ENCODE measurements at places on chromosomes 4 and X.

- DNase-seq, result no peak
Measured at GRCh38 chrX:136395271-136395670, 92.5 kb upstream of the BRS3 start.

DNA sequence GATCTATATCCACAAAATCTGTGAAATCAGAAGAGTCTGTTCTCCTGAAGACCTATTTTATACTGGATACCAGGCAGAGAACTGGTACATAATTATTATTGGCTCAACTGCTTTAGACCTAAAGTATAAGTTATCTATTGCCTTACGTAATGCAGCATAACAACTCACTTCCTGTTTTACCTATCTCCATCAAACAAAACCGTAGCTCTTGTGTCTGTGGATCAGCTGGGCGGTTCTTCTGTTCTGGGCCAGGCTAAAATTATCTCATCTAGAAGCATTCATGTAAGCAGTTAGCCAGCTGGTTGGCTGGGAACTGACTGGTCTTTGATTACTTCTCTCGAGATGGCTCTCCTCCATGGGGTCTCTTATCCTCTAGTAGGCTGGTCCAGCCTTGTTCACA is 57.8 kb downstream of the PPP1R2C start:
- DNase-seq, result no peak

- DNase-seq, result no peak
Measured at GRCh38 chr4:105683038-105683437, 25.5 kb downstream of the INTS12 start.

- DNase-seq, result no peak
Measured at GRCh38 chr4:156517546-156517945, 454.1 kb downstream of the PDGFC start.

DNA sequence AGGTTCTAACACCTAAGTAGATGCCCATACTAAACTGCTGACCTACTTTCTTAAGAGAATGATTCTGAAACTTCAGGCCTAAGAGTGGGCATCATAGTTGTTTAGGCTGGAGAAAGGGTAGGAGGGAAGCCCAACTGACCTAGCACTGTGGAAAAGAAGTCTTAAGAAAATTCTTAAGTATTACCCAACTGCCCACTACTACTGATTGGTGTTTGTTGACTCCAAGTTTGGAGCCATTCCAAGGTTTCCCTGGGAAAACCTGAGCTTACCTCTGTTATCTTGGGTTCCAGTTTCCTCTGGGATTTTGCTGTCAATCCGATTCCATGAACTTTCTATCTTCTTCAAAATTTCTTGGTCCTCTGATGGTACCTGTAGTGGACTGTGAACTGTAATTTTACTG is 23.9 kb downstream of the ANKRD17 start:
- no peak for DNase-seq

DNA sequence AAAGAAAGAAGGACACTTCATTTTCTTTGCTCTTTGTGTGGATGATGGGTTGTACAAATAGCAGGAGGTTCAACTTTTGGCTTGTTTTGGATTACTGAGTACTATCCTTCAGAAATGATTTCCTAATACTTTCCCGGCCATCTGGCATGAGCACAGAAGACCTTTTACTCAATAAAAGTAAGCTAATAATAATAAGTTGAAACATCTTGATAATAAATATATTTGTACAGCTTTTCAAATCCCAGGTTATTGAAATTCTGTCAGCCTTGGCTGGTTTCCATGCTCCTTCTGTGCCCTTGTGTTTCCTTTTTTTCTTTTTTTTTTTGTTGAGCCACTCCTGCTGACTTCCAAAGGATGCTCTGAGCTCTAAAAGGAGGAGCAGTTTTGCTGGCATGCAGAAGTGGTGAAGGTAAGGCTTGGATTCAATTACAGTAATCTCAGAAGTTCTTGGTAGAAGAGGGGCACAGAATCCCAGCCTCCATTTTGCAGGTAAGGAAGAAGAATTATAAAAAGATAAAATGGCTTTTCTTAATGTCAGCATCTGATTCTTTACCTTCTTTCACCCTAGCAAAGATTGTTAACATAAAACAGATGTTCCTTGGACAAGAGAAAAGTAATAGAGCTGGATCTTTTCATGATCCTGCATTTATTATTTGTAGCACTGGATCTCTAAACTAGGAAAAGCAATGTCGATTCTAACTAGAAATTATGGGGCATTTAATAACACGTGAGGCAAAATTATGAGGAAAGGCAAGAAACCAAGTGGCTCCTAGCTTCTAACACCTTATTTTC is 31.9 kb downstream of the REPS2 start:
- peak; percentile 6 for DNase-seq

DNA sequence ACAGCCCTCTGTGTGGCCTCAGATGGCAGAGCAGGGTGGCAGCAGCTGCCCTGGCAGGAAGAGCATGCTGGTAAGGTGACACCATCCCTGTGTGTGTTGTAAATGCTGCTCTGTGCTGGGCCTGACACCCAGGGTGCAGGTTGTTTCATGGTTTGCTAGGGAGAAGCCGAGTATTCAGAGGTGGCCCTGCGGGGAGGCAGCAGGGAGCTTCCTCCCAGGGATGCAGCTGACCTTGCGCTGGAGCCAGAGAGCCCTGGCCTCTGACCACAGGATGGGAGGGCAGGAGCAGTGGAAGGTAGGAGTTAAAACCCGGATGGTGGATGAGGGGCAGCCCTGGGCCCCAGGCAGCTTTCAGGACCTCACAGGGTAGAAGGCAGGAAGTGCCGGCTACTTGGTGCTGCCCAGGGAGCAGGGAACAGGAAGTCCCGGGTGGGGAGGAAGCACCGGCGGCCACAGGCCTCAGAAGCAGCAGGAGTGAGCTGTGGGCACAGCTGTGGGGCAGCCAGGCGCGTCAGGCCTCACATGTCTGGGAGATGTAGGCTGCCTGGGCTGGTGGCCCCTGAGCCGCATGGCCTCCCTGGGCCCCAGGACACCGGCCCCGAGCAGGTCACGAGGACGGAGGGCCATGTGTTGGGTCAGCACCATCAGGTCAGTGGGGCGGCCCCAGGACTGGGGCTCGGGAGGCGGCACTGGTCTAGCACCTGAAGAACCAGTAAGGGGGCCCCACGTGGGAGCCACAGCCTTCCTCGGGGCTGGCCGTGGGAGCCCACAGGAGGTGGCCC is 19.1 kb downstream of the SH3BP2 start:
- DNase-seq, result no peak

DNA sequence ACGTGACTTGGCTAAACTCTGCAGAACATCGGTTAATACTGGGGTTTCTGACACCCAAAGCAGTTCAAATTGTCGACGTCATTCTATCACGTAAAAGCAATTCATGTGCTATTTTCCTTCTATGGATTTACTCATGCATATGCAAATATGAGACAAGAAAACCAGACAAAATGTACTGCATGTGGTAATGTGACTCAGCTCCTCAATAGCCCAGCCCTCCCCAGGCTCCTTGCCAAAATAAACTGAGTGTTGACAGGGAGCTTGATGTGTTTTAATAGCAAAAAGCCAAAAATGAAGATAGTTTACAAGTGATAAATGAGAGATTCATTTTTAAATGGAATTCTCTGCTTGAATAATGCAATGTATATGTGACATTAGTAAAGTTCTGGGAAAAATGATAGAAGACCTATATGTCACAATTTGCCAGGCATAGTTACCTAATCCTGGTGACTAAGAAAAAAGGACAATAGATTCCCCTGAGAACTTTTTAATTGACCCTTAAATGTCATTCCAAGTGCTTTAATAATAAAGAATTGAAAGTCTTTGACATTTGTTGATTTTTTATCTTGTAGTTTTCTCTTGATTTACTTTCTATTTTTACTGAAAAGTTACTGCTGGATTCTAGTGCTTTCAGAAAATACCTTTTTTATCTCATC is 1700.6 kb upstream of the TENM3 start:
- no peak for DNase-seq

GRCh38 chrX:107741404-107741790 is 34.2 kb downstream of the TSC22D3 start:
- DNase-seq, result no peak

- no peak for DNase-seq
Measured at GRCh38 chr4:13545394-13545808, 1.1 kb upstream of the NKX3-2 start.

GRCh38 chr4:145083891-145084605 is 13.9 kb downstream of the ANAPC10 start:
- no peak for DNase-seq

DNA sequence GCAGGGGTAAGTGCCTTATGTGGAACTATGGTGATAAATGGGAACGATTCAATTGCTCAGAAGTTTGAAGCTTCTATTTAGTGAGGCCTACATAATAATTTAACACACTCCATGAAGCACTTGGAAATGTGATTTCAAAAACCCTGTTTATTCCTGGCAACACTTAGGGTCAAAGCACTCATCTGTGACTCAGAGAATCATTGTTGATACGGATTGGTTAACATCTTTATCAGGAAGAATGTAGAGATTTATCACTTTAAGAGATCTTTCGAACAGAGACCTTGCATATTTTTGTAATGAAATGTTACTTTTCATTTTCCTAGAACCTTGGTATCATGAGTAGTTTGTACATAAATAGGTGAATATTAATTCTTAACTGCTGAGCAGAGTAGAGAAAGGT is 269.1 kb upstream of the SLIT2 start:
- DNase-seq, result no peak

DNA sequence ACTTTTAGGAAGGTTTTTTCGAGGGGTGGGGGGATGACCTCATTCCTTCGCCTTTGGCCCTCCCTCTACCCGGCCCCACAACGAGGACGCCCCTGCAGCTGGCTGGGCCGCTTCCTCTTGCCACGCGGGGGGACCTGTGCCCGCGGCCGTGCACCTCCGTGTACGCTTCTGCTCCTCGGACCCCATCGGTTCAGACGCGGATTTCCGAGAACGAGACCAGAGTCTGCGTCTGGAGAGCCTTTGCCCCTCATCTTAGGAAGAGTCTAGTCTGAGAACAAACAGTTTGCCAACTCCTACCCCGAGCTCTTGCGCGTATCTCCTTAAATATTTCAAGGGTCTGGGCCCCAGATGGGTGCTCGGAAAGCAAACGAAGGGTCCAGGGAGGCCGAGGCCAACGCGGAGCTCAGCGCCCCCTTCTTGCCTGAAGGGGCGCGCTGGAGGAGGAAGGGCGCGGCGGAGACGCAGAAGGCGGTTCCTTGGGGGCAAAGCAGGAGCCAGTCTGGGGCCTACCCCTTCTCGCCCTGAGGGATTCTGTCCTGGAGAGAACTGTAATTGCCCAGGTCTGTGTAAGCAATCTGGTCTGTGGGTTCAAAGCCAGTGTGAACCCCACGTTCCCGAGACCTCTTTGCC is 3.9 kb upstream of the SFRP2 start:
- no peak for DNase-seq

GRCh38 chrX:13487731-13488505 is 81.5 kb upstream of the EGFL6 start:
- peak; percentile 30 for DNase-seq

- no peak for DNase-seq
Measured at GRCh38 chrX:72169008-72169728, 12.4 kb upstream of the PIN4 start.
